Activated naive CD4-positive, alpha-beta T cell (primary cell): ENCODE measurements at places on chromosomes 5 and 9.

DNA sequence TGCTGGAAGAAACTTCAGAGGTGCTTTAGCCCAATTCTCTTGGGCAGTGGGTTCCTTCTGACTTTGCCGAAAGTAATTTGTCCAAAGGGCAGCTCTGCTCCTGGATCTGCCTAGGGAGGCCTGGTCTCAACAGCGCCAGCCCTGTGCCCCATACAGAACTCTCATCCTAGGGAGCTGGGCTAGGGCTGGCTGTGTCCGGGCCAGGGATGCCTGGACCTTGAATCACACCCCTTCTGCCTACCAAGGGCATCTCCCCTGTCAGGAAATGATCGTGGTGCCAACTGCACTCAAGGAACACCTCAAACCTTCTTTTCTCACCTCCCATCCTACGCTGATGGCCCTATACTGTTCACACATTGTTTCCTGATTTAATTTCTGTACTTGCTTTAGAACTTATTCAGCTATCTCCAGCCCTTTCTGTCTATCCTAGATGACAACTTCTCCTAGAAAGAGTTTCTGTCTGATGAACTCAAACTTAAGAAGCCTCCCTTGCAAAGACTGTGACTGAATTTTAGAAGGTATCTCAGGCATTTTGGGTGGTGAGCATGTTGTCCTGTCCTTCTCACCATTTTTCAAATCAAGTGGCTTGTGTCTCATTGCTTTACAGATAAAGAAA, 37.4 kb upstream of the NFIB start:
- no peak for DNase-seq

DNA sequence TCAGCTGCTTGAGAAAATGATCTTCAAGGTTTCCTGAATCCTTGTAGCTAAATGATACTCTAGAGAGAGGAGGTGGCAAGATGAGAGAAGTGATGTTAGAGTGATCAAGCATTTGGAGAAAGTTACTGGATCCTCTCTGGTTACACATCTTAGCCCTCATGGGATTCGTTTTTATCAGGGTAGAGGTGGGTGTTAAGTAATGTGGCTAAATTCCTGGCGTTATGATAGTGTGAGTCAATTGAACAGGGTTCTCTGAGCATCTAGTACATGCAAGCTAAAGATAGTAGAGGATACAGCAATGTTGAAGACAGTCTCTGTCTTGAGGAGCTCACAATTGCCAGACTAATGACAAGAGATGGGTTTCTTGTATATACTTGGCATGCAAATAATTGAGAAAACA, 123.7 kb downstream of the PSD2 start:
- no peak for DNase-seq

- no peak for DNase-seq
Observed at GRCh38 chr9:128625391-128626146, 31.1 kb downstream of the DYNC2I2 start.

GRCh38 chr9:124320062-124320973, 62.6 kb downstream of the NEK6 start:
- DNase-seq, result no peak

DNA sequence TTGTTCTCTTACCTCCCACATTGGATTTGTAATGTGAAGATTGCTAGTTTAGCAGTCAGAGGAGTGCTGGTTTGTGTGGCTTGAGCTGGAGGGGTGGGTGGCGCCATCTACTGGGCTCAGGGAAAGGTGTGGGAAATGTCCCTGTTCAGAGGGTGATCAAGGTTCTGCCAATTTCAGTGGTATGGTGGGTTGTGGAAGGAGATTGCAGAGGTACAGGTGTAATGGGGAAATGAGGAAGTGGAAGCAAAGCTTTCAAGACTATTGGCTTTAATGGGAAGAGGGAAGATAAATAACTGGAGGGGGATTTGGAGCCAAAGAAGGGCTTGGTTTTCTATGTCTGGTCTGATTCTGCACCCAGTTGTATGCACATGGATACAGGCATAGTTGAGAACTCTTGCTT, 76.4 kb downstream of the OSMR start:
- DNase-seq, result peak; percentile 3

DNA sequence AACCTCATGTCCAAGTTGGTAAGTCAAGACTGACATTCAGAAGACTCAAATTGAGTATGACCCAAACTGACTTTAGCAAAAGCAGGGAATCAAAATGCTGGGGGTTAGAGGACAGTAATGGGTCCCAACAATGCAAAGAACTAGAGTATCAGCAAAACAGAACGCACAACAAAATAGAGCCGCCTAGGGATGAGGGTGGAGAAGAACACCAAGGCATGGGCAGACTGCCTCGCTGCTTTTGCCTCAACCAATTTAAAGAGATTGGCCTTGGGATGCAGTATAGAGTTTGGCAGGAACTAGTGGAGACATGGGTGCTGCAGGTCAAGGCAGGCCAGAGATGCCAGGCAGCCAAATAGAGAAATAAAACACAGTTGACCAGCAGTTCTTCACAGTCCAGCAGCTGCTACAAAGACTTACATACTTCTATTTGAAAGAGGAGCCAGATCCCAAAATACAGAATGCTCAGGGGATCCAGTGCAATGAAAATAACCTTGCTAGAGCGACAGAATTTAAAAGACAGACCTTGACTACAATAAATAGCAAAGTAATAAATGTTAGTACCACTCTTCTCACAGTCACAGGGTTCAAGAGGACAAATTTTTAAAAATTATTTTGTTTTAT, 83.9 kb upstream of the NIPBL start:
- no peak for DNase-seq

DNA sequence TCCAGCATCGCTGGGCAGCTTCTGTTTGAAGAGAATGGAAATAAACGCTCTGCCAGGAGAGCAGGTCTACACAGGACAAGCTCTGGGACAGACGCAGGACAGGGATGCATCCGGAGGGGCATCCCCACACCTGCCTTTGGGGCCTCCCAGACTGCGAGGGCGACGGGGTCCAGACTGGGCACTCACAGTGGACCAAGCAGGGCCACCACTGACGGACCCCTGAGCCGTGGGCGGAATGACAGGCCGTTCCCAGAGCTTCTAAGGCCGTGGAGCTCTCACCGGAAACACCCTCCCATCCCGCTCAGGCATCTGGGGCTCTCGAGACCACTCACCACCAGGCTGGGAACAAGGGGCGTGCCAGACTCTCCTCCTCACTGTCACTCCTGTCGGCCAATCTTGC, 10.5 kb upstream of the TMEM250 start:
- no peak for DNase-seq

DNA sequence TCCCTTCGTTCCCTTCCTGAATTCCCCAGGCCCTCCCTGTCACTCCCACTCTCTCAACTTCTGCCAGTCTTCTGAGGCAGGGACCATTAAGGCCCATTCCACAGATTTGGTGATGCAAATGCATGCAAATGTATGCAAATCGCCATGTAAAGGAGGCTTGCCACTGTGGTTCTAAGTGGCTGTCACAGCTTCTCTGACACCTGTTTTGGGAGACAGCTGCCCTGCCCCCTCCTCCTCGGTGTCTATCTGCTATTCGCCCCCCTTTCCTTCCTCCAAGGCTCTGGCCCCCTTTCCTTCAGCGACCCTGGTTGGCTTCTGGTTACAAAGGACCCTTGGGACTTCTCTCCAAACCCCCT, 10.5 kb upstream of the ARAP3 start:
- DNase-seq, result no peak

GRCh38 chr9:108139900-108140299, 650.3 kb upstream of the KLF4 start:
- DNase-seq, result no peak
